ENCODE measurements at places on chromosomes 5 and 9.

GRCh38 chr5:22852807-22853660, at the start of gene CDH12:
TSS of gene CDH12 (minus strand) at chr5:22853344.
- DNase-seq: no peak

DNA sequence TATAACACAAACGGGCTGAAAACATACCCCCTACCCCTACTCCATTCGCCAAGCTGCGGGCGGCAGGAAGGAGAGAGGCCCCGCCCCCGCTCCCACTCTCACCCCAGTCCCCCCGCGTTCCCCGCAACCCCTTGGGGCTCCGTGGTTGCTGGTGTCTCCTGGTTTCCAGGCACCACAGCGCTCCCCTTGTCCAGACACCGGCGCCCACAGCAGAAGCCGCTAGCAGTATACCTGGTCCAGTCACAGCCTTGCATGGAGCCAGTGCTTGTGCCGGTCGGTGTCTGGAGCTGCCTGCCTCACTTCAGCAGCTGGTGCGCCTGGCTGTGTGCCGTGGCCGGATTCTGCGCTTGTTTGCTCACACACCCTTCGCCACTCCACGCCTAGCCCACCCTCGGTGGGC, 240.5 kb upstream of the DAB2 start:
- DNase-seq: no peak

DNA sequence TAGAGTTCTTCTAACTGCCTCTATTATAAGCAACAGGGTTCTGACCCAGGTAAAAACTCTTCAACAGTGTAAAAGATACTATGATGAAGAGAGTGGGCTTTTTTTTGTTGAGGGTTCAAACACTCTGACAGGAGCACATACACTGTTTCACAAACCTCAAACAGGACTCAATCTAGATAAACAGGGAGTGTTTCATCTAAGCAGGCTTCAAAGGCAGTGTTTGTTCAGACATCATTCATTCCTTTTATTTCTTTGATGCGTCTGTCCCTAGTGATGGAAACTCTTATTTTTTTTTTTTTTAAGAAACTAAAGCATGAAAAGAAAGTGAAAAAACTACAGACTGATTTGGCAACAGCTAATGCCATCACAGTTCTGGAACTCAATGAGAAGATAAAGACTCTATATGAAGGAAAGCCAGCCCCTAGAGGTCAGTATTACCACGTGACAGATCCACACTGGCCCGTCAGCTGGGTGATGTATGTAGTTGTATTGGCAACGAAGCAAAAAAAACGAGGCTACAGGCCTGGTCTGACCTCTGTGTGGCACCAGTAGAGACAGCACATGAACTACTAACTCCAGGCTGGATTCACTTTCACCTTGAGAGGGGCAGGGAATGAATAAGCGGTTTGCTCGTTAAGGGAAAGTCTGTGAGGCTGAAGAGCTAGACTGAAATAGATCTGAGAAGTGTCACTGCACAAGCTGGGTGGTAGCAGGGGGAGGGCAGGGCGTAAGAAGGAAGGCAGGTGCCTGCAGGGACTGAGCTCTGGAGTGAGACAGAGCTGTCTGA, 172.2 kb downstream of the CCDC192 start:
- DNase-seq: no peak

GRCh38 chr9:85156652-85157051, 487.1 kb downstream of the NTRK2 start:
- DNase-seq: no peak

- DNase-seq: no peak
Measured at GRCh38 chr9:71767163-71767775, 1.0 kb downstream of the CEMIP2 start.

- no peak for DNase-seq
Measured at GRCh38 chr5:174843263-174844250, 119.2 kb downstream of the MSX2 start.

DNA sequence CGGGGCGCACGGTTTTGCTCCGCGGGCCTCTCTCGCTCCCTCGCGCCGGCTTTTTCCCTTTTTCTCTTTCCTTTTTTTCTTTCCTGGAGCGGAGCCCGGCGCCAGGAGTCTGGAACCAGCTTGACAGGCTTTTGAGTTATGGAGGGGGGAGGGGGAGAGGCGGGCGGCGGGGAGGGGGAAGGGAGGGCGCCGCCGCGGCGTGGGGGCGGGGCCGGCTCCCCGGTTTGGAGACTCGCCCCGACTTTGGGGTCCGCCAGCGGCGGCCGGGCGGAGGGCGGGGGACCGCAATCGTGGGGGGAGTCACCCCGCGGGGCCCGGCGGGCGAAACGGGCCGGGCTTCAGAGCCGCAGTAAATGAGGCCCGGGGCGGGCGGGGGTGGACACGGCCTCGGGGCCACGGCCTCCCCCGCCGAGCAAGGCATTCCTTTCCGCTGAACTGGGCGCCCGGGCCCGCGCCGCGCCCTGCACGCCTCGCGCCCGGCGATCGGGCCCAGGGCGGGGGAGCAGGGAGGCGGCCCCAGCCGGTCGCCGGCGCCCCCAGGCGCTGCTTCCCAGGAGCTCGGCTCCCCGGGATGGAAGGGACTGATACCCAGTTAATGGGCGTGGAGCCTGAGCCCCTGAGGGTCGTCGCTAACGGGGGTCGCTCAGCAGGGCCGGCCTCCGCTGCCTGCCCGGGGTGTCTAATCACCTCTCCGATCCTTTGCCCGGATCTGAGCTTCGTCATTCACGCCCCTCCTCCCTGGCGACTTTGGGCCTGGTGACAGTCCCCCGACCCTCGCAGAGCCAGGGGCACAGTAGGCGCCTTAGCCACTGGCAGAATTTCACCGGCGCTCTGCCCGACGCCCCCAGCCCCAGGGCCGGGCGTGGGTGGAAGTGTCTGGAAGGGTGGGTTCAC, 138.1 kb downstream of the C9orf50 start:
- DNase-seq: no peak

GRCh38 chr5:644971-645370, 32.8 kb downstream of the CEP72 start:
- no peak for DNase-seq

DNA sequence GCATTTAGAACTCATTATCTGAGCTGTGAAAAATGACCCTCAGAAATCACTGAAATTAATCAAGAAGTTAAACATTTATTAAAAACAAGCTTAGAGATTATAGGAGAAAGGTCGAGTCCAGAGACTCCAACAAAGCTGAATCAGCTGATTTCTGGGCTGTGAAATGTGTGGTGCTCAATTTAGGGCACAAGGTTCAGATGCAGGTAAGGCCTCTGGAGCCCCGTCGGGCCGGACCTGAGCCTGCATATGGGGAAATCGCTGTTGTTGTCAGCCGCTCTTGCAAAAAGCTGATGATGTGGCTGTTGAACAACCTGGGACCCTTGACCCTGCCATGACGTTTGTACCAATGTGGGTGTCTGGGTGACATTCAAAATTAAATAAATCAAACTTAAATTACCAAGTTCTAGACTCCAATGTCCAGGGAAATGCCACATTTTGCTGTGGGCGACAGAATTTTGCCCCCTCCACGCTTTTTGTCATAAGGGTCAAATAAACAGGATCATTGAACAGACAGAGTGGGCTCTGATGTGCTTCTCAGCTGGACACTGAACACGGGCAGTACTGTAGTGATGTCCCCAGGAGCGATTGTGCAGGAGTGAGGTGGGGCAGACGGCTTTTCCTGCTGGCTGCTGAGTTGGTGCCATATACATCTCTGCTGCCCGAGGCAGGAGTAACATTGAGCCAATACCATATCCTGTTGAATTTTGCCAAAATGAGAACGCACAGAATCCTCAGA, 27.2 kb upstream of the FBP1 start:
- DNase-seq: no peak

DNA sequence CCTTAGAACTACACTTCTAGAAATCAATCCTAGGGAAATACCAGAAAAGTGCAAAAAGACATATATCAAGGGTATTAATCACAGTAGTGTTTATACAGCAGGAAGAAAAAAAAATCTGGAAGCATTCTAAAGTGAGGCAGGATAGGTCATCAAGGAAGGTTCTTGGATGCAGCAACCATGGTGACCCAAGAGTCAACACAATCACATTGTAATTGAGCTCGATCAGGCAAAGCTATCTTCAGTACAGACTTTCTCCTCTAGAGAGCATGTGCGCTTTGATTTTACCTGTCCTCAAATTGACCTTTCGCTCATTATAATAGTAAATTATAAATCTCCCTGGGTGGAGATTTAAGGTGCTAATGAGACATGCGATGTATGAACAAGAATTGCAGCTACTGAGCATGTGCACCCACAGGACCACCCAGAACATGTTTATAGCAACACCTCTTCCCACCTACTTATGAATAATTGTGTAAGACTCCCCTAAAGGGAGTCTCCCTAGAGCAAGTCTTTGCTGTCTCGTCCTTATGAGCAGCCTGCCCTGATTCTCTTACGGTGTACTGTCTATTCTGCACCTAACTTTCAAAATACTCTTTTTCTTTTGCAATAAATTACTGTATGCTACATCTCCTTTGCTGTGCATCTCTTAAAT, 297.7 kb downstream of the ATPSCKMT start:
- no peak for DNase-seq

DNA sequence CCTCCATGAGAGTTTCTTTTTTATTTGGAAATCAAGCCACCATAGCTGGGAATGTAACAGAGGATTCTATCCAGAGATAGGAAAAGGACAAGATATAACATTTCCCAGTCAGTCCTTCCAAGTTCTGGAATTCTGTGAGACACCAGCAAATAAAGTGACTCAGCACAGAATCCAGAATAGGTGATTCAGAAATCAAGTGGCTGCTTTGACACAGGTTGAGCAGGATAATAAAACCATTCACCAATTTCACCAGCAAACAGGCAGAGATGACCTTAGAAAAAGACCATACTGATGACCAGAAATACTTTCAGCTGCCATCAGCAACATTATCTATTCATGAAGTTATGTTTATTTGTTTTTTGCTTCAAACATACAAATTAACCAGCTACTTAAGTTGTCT, 491.5 kb upstream of the TUSC1 start:
- no peak for DNase-seq

DNA sequence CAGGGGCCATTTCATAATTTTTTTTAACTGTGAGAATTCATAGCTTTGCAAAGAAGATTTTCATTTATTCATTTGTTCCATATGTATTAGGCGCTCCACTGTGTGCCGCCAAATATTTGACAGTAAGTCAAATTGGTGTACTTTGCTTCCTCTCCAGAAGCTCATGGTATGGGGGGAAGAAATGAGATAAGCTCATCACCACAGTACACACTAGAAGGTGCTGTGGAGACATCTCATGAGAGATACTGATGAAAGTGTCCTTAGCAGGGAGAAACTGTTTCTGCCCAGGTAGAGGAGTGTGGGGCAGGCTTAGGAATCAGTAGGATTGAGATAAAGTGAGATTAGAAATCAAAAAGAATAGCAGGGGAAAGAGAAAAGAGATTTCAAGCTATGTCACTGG, 136.2 kb downstream of the CDH6 start:
- no peak for DNase-seq

DNA sequence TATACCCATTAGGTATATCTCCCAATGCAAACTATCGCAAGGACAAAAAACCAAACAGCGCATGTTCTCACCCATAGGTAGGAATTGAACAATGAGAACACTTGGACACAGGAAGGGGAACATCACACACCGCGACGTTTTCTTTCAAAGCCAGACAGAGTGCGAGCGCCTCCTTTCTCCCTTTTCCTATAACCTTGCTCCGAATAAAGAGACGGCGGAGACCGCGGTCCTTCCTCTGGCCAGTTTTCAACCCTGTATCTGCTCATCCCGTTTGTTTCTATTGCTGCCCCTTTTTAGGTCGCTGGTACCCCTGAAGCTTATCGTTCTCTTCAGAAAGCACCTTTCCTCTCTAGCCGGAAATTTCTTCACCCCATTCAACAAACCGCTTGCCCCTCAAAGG, 1.3 kb downstream of the LVRN start:
- DNase-seq: no peak

DNA sequence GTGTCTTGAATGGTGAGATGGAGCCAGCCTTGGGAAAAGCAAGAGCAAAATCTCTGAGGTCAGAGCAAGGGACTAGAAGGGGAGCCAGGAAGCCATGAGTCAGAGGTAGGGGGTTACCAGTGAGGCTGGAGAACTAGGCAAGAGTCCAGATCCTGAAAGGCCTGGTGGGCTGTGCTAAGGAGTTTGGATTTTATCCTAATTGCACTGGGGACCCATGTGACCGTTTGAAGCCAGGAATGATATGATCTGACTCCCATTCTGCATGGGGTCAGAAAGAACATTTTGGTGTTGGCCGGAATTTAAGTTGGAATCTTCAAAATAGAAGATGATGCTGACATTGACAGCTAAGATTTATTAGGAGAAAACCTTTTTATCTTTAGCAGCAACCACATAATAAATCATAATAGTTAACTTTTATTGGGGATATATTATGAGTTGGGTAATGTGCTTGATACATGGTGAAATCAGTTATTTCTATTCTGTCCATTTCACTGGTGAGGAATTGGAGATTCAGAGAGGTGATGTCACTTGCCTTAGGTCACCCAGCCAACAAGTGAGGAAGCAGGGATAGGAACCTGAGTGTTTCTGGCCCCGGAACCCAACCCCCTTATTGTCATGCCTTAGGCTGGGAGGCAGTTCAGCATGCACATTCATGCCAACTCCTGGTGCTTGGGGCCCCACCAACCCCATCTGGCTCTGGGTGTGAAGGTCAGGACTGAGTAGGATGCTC, 61.5 kb upstream of the RARS1 start:
- DNase-seq: no peak

GRCh38 chr9:108664309-108665255, 191.2 kb downstream of the ACTL7B start:
- DNase-seq: no peak

DNA sequence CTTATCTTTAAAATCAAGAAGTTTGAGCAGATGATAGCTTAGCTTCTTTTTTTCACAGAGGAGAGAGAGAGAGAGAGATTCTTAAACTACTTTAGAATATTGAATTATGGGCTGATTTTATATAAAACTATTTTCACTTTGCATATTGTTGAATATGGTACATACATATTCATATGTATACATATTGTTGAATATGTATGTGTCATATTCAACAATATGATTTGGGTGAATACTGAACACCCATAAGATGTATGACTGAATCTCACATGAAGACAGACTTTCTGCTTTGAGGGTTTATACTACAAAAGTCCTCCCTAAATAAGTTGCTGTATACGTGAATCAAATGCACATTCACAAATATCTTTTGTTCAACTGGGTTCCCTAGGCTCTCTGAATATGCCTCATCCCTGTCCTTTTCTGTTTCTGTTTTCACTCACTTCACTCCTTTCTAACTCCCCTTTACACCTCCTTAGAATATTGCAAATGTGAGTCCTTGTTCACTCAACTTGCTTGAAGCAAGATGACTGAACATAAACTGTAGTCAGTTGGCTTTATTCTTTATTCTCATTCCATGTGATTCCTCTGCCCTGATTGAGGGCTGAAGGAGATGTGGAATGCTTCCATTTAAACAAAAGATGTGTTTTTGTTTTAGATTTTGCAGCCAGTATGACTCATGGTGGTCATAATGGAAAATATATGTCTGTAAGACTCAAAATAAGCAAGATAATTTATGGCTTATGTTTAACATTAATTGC, 225.4 kb upstream of the DAB2 start:
- DNase-seq: no peak
